Caco-2 (cell line): ENCODE measurements at places on chromosomes 1 and 21. TPM values are rescaled to one million over a fixed set of nuclear protein-coding genes. Genes with fewer than 3 reads are reported as not detected.

Gene S100A12
- total RNA-seq = not detected in 2 replicates

Gene TMEM69
- total RNA-seq = 21.5 and 29.3 TPM in 2 replicates

Gene KCNN3
- total RNA-seq = 0.05 TPM in 1 of 2 replicates, not detected in the other

Gene CAMK2N1
- 47.5 and 55.0 TPM in 2 replicates for total RNA-seq

Gene GSTM5
- total RNA-seq = 6.0 and 9.1 TPM in 2 replicates

Gene PLA2G2D
- total RNA-seq = not detected in 2 replicates

Gene PRAMEF6
- total RNA-seq = not detected in 2 replicates

- no peaks in the 10 kb centered on the region for H3K27me3 ChIP-seq
- H3K4me3 ChIP-seq = no peak overlapping the region
- no peak for DNase-seq
- no peaks in the 10 kb centered on the region for H3K36me3 ChIP-seq
- peaks cover 5% of the 10 kb centered on the region; the same call in 1 of the 2 replicates for H3K4me1 ChIP-seq
These were observed 364.2 kb upstream of the VAMP3 start for GRCh38 chr1:7406641-7407543.

DNA sequence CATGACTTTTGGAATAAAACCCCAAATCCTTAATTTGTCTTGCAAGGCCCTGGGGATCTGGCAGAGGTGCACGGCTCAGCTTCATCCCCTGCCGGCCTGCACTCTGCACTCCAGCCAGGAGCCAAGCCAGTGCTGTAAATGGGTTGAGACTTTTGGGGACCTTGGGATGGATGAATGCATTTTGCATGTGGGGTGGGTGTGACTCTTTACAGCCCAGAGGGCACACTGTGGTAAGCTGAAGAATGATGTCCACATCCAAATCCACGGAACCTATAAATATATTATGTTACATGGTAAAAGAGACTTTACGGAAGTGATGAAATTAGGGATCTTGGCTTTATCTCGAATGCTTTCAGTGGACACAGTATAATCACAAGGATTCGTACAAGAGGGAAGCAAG is 177.8 kb downstream of the EDEM3 start:
- no peak overlapping the region for H3K4me3 ChIP-seq
- no peaks in the 10 kb centered on the region for H3K4me1 ChIP-seq
- no peak for DNase-seq
- H3K27ac ChIP-seq = no peak overlapping the region
- H3K36me3 ChIP-seq = no peaks in the 10 kb centered on the region

DNA sequence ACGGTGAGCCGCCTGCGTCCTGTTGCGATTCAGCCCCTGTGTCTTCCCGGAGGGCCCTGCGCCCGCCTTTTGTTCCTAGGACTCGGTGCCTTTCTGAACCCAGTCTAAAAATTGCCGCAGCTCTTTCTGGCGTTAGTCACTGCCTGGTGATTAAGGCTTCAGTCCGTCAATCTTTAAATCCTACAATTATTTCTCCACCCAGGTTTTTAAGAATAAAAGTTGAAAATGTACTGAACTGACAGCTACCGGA is 16.2 kb upstream of the PDXK start:
- no peak for DNase-seq
- no peak overlapping the region for H3K4me3 ChIP-seq
- H3K27me3 ChIP-seq = no peaks in the 10 kb centered on the region
- H3K36me3 ChIP-seq = no peaks in the 10 kb centered on the region
- no peak overlapping the region for H3K27ac ChIP-seq

GRCh38 chr21:42089665-42090310 is 18.7 kb downstream of the UMODL1 start:
- peaks cover 13% of the 10 kb centered on the region for H3K4me1 ChIP-seq
- H3K27me3 ChIP-seq = no peaks in the 10 kb centered on the region
- no peak overlapping the region for H3K27ac ChIP-seq
- no peak overlapping the region for H3K4me3 ChIP-seq

DNA sequence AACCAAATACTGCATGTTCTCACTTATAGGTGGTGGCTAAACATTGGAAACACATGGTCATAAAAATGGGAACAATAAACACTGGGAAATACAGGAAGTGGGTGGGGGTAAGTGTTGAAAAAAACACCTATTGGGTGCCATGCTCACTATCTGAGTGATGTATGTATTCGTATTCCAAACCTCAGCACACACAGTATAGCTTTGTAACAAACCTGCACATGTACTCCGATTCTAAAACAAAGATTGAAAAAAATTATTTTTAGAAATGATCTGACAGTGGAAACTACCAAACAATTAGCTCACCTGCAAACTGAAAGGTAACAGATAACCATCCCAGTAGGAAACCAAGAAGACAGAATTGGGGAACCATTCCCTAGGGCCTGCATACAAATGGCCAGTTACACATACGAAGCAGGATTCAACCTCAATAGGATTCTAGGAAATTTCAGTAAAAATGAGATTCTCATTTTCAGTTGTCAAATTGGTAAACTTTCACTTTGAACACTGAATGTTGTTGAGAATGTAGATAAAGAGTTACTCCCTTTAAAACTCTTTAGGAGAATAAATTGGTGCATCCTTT is 88.1 kb upstream of the LRRC8D start:
- no peak overlapping the region for H3K4me3 ChIP-seq
- H3K27ac ChIP-seq = no peak overlapping the region
- no peak for DNase-seq
- no peaks in the 10 kb centered on the region for H3K36me3 ChIP-seq

DNA sequence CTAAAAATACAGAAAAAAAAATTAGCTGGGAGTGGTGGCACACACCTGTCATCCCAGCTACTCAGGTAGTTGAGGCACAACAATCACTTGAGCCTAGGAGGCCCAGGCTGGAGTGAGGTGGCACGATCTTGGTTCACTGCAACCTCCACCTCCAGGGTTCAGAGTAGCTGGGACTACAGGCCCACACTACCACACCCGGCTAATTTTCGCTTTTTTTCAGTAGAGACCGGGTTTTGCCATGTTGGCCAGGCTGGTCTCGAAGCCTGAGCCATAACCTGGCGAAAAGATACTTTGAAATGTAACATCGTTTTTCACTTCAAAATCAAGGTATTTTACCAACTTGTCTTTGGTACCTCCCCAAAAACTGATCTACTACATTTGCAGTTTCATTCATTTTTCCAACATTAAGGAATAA is 6.1 kb downstream of the GAS5 start:
- no peak overlapping the region for H3K4me3 ChIP-seq
- H3K27ac ChIP-seq = peak overlapping the region; percentile 77

GRCh38 chr1:64292399-64292798 is 89.0 kb downstream of the UBE2U start:
- no peak overlapping the region for H3K27ac ChIP-seq
- H3K36me3 ChIP-seq = no peaks in the 10 kb centered on the region
- no peaks in the 10 kb centered on the region for H3K27me3 ChIP-seq
- no peaks in the 10 kb centered on the region for H3K4me1 ChIP-seq

DNA sequence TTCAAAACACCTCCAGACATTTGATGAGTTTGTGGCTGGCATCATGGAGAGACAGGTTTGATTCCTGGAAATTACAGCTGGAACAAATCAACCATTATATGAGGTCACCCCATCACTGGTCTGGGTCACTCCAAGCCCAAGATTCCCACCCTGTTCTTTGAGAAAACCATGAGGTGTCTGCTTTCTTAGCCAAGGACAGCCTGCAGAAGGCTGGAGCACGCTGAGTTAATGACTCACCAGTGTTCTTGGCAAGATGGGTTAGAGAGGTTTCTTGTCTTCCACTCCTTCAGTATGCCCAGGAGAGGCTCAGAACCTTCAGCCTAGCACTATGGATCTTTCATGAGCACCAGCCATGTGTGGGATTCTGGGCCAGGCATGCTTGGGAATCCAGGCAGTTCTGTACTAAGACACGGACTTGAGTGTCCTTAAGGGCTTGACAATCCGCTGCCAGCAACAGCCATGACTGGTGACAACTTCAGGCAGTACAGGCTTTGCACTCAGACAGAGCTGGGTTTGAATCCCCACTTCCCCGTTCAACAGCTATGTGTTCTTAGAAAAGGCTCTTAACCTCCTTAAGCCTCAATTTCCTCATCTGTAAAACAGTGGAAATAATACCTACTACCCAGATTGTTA is 43.9 kb downstream of the GRHL3 start:
- no peak overlapping the region for H3K27ac ChIP-seq
- no peaks in the 10 kb centered on the region for H3K4me1 ChIP-seq
- DNase-seq = no peak
- no peaks in the 10 kb centered on the region for H3K27me3 ChIP-seq

- peaks cover 10% of the 10 kb centered on the region for H3K4me1 ChIP-seq
- no peaks in the 10 kb centered on the region for H3K36me3 ChIP-seq
- peak; percentile 76 for DNase-seq
- no peak overlapping the region for H3K27ac ChIP-seq
- no peaks in the 10 kb centered on the region for H3K27me3 ChIP-seq
These were observed 31.6 kb downstream of the OSBPL9 start for GRCh38 chr1:51648180-51649109.

DNA sequence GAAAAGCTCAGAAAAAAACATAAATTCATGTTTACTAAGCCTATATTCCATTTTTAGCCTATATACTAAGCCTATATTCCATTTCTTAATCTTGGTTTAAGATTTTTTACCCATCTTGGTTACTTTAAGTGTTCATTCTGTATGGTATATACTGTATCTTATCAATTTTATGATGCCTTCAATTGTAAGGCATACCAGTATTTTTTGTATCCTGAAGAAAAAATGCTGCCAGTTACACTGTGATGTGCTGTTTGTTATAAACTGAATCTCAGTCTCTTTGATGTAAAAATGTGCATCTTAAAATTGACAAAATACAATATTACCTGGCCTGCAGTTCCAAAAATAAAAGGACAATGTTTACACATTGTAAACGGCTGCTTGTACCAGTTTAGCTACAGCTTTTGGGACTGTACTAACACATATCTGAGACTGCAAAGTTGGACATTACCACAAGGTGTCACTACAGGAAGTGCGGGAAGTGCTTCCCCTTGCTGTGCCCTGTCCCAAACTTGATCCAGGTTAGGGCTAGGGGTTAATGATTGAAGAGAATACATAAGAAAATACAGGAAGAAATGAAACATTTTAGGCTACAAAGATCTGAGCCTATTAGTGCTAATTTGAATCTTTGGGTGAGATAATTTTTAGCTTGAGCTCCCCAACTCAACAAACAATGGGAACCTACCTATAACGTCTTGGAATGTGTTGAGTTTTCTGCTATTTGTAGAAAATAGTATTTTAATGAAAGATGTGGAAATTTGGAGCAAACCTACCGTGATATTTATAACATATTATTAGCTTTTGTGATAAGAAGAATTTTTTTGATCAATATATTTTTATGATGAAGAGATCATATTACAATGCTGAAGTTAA is 108.9 kb downstream of the LBR start:
- no peaks in the 10 kb centered on the region for H3K27me3 ChIP-seq
- H3K27ac ChIP-seq = no peak overlapping the region
- no peak overlapping the region for H3K4me3 ChIP-seq
- H3K4me1 ChIP-seq = 0 out of 2 replicates have a peak, but pooled peaks cover 6% of the 10 kb centered on the region
- H3K36me3 ChIP-seq = no peaks in the 10 kb centered on the region

DNA sequence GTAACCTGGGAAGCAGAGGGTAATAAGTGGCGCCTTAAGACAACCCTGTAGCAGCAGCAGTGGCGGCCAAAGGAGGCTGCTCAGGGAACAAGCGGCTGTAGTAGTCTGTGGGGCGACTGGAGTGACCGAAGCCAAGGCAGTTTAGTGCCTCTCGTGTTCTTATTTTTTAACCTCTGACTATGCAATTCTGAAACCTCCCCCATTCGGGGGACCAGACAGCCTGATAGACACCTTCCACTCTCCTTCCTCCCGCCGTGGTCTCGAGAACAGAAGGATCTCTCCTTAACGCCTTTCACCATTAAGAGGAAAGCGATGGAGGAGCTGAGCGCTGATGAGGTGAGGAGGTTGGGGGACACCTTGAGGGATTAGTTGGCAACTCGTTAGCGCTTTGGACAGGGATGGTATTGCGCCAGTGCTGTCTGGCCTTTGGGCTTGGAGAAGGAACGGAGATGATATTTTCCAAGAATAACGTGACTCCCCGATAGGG is 644 bp downstream of the UBE4B start:
- peak overlapping the region; percentile 96 for H3K27ac ChIP-seq
- peak; percentile 51 for DNase-seq
- H3K27me3 ChIP-seq = no peaks in the 10 kb centered on the region
- peak overlapping the region; percentile 78 for H3K4me3 ChIP-seq
- peaks cover 1% of the 10 kb centered on the region for H3K36me3 ChIP-seq

GRCh38 chr1:172724765-172725613 is 66.1 kb downstream of the FASLG start:
- no peak for DNase-seq
- no peaks in the 10 kb centered on the region for H3K36me3 ChIP-seq
- no peaks in the 10 kb centered on the region for H3K4me1 ChIP-seq
- H3K4me3 ChIP-seq = no peak overlapping the region

DNA sequence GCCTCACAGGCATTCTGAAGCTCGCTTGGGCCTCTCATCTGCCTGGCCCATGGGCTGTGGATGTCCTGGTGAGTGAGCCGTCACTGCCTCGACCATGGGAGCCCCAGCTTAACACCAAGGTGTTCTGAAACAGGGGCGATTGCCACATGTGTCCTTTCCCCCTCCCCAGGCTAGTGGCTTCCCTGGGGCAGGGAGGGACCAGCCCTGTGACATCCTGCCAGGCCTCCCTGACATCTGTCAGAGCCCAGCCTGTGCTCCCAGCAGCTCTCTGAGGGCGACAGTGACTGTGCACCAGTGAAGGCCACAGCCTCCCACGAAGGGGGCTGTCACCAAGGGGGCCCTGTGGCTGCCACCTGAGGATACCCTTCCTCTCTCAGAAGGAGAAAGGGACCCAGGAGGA is 35.9 kb upstream of the CCDC27 start:
- H3K4me1 ChIP-seq = no peaks in the 10 kb centered on the region
- H3K27me3 ChIP-seq = no peaks in the 10 kb centered on the region
- H3K4me3 ChIP-seq = no peak overlapping the region
- H3K27ac ChIP-seq = no peak overlapping the region
- DNase-seq = no peak
- no peaks in the 10 kb centered on the region for H3K36me3 ChIP-seq

GRCh38 chr21:45631540-45631939 is 12.0 kb upstream of the PCBP3 start:
- no peaks in the 10 kb centered on the region for H3K36me3 ChIP-seq
- no peak for DNase-seq
- no peaks in the 10 kb centered on the region for H3K27me3 ChIP-seq
- H3K27ac ChIP-seq = no peak overlapping the region
- H3K4me1 ChIP-seq = no peaks in the 10 kb centered on the region

DNA sequence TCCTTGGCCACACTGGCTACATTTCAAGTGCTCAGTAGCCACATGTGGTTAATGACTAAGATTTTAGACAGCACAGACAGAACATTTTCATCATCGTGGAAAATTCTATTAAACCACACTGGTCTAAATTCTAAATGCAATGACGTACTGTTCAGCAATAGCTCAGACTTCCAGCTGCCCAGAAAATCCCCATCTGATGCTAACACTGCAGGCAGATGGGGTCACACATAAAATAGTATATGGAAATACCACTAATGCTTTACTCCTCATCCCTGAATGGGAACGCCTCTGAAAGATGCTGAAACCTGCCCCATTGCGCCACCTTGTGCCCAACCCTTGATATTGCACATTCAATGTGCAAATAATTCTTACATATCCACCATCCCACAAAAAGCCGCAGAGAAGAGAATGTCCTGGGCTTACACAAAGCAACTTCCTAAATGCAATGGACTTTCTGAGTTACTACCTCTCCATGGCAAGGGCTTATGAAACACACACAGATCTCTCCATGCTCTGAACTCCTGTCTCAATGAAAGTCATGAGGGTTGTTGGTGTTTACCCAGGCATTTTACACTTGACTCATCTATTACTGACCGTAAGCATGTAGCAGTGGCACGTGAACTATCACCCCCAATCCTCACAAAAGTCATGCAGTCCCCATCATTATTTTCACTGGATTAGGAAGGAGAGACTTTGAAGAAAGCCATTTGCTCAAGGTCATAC is 20.3 kb upstream of the SLC5A9 start:
- no peak overlapping the region for H3K4me3 ChIP-seq
- H3K27me3 ChIP-seq = no peaks in the 10 kb centered on the region
- DNase-seq = peak; percentile 52
- H3K4me1 ChIP-seq = no peaks in the 10 kb centered on the region
